NCI-H446 (cell line): ENCODE measurements at places on chromosomes 12 and 14.

- no peak for DNase-seq
Measured at GRCh38 chr14:75521415-75522199, 662 bp upstream of the BATF start.

DNA sequence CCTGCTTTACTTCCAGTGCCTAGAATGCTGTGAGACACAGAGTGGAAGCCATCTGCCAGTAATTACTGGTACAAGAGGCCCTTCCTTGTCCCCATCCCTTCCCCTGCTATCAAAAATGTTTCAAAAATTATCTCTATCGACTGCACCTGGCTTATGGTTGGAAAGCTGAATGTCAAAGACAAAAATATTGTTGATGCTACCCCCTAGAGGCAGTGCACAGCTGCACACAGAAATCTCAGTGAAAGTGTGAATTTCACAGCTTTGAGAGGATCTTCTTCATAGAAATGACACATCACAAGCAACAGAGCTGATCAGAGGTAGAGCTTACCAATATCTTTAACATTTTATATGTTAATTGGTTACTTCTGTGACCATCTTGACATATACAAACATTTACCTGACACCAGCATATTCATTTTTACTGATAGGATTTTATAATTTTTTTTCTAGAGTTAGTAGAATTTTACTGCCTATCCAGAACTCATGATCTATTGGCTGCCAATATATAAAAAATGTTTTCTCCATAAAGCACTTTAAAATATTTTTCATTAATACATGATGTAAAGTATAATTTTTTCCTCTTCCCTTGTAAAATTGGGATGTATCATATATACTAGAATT lies 138.0 kb downstream of the AACS start:
- DNase-seq: peak; percentile 34

- DNase-seq: no peak
Measured at GRCh38 chr14:45678163-45678562, 425.2 kb upstream of the MIS18BP1 start.

DNA sequence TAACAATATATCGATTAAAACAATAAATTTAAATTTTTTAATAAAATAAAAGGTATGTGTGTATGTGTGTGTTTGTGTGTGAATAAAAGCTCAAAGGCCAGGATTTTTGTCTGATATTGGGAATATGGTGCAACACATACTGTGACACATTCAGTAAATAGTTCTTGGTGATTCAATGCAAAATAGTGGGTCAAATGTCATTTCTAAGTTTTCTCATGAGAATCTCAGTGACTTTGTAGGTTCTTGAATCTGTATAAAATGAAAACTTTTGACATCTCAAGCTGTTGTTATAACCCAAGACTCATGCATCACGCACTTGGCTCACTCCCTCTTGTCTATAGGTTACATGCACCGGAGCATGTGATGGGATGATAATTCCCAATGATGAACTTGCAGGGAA lies 16.2 kb upstream of the MED6 start:
- DNase-seq: no peak

DNA sequence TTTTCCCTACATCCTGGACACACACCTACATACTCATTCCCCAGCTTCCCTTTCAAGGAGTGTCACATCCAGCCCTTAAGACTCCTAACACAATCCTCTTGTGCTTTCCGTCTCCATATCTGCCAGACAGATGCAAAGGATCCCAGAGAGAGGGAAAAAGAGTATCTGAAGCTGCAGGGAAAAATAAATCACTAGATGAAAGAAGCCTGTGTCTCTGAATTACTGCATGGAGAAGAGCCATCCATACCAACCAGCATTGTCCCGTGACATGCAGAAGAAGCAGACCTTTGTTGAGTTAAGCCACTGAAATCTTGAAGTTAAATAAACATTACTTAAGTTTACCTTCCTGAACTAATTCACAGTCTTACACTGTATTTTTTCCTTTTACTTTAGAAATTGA lies 54.6 kb downstream of the GTF2A1 start:
- no peak for DNase-seq

DNA sequence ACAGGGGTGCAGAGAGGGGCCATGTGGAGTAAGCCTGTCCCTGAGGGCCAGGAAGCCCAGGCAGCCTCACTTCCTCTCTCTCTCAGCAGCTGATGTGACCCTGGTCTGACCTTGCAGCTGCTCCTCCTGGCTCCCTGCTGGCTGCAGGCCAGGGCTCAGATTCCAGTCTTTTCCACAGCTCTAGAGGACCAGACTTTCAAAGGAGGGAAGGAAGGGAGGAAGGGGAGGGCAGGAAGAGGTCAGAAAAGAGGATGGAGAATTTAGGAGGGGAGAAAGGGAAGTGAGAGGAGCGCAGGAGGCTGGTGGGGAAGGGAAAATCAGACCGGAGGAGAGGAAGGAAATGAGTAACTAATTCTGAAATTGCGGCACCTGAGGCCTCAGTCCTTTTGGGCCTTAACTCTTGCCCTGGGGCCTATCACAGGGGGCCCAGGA lies 40.9 kb upstream of the VASH1 start:
- DNase-seq: peak; percentile 7

DNA sequence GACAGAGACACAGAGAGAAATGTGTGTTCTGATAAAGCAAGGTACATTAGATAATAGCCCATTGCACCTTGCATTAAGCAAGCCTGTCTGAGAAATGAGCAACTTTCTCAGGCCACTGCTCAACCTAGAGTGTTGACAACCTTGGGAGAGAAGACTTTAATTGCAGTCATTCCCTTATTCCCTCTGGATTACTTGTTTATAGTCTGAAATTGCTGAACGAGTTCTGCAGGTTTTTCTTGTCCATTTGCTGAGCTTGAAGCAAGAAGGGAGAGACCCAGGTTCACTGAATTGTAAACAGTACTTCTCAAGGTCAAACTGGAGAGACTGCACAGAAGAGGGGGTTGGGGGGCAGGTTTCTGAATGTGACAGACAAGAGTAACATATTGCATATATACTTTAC lies 159.4 kb upstream of the PLEKHG7 start:
- no peak for DNase-seq

- DNase-seq: no peak
Measured at GRCh38 chr14:75254901-75255584, 23.6 kb upstream of the FOS start.

DNA sequence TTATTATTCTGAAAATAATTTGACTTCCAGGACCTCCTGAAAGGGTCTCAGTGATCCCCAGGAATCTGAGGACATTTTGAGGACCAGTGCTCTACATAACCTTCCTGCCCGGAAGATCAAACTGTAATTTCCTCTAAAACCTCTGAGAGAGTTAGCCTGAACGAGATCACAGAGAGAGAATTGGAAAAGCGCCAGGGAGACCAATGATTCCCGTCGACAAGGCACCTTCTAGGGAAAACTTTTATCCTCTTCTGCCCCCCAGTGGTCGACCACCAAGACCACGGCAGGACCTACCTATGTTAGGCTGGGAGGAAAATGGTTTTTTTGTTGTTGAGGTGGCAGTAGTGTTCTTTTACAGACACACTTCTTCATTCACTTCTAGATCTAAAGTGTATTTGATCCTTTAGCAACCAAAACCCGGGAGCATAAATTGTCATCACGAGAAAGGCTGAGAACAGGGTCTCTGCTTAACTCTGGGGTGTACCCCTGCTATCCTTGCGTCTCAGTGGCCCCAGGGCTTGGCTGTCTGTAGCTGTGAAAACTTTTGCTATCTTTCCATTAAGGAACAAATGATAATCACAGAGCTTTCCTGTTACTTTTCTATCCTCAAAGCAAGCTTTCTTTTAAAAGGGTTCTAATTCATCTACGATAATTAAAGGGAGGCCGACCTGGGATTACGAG lies 62.9 kb upstream of the NID2 start:
- peak; percentile 84 for DNase-seq

GRCh38 chr14:72545411-72546311 lies 348.2 kb downstream of the DPF3 start:
- no peak for DNase-seq

- DNase-seq: peak; percentile 17
Measured at GRCh38 chr12:14367040-14367661, 1.7 kb downstream of the ATF7IP start.

DNA sequence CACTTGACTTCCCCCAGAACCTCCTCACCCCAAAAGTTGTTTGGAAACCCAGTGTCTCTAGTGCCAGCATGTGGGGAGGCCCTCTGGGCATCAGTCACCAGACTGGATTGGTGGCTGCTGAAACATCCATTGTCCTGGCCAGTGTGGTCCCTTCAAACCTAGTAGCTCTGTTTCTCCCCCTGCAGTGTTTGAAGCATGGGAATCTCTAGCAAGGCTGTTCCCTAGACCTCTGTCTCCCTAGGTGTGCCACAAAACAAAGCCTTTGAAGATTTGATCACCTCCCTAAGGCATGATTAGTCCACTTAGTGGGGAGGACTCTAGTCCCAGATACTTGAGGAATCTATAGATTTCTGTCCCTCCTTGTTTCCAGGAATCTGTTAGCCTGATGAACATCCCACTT lies 60.3 kb downstream of the ARF6 start:
- DNase-seq: no peak

- DNase-seq: no peak
Measured at GRCh38 chr14:92407410-92407809, 84.4 kb downstream of the SLC24A4 start.

DNA sequence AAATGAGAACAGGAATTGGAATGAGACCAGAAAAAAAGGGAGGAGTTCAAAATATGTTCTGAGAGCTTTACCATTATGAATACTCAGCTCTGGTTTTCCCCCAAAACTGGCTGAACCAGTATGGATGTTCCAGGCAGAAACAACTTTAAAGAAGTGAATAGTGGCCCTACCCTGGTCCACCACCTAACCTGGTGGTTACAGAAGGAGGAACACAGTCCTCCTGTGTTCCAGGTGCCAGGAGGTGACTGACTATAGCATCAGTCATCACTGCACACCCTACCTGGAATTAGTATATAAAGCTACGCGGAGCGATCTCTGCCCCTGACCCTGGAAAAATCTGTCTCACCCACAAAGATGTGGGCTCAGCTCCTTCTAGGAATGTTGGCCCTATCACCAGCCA lies at the start of gene A2ML1:
Gene A2ML1, plus strand, starts transcription at position 324 of the 400 bp plus-strand sequence. Its CDS starts 31 bp downstream, at position 355.
- DNase-seq: no peak

DNA sequence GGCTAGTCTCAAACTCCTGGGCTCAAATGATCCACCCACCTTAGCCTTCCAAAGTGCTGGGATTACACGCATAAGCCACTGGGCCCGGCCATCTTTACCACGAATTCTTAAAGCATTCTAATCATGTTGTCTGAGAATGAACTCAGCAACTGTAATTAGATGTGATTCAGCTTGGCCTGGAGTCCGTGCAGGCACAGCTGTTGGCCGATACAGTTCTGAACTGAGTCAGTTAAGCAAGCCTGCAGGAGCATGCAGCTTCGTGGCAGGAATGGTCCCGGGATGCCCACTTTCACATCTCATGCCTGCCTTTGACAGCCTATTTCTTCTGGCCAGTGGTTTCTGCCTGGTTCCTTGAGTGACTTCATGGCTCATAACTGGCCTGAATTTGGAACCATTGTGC lies 194.1 kb downstream of the ANO6 start:
- no peak for DNase-seq

GRCh38 chr12:131085816-131086591 lies 132.3 kb downstream of the ADGRD1 start:
- DNase-seq: no peak

GRCh38 chr14:105733081-105734065 lies 207.0 kb downstream of the TMEM121 start:
- no peak for DNase-seq

DNA sequence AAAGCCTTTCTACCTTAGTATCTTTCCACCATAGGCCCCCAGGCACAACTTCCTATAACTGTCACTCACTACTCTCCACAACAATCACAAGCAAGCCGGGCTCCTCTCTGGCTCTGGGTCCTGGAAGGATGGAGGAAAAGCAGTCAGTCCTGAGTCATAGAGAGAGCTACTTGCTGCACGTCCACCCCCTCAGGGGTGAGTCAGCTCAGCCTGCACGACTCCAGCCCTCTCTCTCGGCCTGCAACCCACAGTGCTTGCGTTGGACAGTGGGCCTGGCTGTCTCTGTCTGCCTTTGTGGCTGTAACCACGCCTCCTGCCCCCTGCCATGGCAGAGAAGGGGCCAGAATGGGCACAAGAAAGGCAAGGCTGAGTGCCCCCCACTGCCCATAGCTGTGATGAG lies 154.1 kb upstream of the FKBP4 start:
- peak; percentile 57 for DNase-seq

DNA sequence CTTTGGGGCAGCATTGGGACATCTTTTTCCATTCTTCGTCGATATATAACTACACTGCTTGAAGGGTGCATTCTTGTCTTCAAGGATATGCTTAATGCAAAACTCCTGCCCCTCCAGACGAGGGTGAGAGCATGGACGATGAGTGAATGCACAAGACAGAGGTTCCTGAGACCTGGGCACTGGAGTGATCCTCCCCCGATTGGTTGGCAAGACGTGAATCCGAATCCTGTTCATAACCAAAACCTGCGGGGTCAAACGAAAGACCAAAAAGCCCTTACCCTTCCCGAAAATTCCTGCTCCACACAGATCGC lies 684 bp downstream of the KANSL2 start:
- DNase-seq: no peak

DNA sequence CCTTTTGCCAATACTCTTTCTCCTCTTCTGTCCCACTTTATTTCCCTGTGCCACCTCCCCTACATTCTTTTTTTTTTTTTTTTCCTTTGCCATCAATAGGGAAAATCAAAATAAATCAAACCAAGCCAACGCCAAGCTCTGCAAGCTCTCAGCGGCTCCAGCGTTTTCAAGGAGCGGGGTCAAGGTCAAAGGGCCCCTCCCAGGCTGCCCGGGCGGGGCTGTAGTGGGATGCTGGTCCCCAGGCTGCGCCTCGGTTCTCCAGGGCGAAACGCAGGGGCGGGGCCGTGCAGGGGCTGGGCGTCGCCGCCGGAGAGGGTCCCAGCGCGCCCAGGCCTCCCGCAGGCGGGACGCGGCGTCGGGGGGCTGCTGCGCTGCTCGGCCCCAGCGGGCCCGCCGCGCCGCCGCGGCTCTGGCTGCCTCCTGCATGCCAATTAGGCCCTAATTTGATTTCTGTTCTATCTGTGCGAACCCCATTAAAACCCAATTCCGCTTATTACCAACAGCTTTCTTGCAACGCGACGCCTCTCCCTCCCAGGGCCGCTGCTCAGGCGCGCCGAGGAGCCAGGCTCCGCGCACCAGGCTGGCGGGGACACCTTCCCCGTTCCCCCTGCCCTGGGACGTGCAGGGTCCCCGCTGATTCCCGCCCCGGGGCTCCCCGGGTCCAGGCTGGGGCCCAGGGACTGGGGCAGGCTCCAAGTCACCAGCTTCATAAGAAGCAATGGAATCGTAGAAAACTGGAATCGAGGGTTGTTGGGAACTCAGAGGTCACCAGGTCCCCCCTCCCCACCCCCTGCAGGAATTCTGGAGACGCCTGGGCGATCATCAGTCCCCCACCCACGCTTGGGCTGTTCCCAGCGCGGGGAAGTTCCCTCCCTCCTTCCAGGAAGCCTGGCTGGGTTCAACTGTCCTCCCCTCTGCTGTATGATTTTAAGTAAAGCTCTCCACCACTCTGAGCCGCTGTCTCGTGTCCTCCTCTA lies 50.7 kb upstream of the MAP1LC3B2 start:
- no peak for DNase-seq
